ENCODE measurements at places on chromosomes 3 and 15.

DNA sequence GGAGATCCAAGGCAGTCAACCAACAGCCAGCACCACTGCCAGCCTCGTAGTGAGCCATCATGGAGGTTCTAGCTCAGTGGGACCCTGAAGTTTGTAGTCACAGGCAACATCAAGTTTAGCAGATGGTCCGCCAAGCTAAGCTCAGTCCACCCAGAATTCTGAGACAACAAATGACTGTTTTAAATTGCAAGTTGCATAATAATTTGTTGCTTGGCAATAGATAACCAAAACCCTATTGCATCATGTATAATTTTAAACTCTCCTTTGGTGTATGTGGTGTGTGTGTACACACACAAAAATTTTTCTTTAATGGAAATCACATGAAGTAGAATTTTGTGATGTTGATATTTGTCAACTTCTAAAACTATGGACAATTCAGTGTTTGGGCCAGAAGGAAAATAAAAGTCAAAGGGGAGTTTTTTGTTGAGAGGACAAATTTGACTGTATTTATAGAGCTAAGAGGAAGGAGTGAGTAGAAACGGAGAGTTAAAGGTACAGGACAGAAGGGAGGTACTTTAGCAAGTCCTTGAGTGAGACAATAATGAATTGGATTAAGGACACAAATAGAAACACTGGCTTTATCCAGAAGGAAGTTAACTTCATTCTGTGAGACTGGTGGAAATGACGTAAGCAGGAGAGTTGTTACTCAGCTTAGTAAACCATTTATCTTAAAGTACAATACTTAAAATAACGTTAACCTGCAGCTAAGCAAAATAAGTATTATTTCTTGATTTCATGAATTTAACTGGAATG lies 83.6 kb downstream of the NCEH1 start:
- DNase-seq, result no peak

GRCh38 chr3:157441102-157441624 lies 4.5 kb downstream of the PTX3 start:
- DNase-seq, result no peak

DNA sequence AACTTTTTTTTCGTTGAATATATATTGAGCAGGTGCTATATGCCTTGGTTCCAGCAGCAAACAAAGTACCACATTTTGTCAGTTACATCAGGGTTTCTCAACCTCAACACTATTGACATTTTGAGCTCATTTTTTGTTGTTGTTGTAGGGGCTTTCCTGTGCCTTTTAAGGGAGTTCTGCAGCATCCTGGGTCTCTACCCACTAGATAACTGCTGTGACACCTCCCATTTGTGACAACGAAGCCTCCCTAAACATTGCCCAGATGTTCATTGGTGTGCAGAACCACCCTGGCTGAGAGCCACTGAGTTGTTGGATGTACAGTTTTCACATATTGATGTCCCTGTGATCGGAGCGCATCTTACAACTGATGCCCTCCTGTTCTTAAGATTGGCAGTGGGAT lies 382.6 kb downstream of the PTPRG start:
- DNase-seq, result no peak

DNA sequence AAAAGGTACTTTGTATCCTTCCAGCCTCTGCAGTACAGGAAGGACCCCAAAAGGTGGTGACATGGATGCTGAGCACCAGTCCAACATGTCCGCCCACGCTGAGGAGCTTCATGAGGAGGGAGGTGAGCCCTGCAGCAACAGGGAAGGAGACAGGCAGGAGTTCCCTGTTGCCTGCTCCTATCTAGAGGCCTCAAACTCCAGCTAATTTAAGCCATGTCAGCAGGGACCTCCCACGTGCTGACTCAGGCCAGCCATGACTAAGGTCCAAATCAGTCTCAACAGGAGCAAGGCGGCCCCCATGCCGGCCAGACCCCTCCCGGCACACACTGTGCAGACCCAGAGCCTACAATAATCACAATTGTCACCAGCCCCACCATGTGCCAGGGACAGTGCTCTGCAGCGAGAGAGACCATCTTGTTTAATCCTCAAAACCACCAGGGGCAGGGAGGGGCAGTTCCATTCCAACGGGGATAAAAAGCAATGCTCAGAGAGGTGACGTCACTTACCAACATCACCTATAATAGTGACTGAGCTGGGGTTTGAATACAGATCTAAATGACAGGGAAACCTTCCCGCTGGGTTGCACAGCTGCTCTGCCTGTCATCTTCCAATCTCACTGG lies 54.5 kb upstream of the GATA2 start:
- DNase-seq, result no peak

GRCh38 chr15:51830276-51830806 lies 888 bp downstream of the TMOD3 start:
- peak; percentile 36 for DNase-seq

DNA sequence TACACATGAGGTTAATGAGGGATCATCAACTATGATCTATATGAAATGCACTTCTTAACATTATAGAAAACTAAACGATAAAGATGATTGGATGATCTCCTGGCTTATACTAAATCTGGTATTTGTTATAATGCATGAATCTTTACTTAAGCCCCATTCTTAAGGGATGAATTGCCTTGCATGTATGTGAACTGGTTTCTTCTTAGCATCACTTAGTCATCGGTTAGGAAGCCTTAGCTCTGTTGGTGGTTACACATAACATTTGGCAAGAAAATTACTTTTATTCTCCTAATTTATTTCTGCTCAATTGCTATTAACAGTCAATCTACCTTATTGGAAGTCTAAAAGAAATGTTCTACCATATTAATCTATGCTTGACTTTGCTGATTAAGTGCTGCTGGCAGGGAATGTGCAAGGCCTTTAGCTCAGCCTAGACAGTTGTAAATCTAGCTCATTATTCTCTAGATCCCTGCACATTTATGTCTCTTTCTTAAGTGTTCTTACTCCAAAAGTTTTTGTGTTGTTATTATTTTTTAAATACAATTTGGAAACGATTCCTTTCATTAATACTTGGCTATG lies 356.0 kb downstream of the ZPLD1 start:
- DNase-seq, result no peak

DNA sequence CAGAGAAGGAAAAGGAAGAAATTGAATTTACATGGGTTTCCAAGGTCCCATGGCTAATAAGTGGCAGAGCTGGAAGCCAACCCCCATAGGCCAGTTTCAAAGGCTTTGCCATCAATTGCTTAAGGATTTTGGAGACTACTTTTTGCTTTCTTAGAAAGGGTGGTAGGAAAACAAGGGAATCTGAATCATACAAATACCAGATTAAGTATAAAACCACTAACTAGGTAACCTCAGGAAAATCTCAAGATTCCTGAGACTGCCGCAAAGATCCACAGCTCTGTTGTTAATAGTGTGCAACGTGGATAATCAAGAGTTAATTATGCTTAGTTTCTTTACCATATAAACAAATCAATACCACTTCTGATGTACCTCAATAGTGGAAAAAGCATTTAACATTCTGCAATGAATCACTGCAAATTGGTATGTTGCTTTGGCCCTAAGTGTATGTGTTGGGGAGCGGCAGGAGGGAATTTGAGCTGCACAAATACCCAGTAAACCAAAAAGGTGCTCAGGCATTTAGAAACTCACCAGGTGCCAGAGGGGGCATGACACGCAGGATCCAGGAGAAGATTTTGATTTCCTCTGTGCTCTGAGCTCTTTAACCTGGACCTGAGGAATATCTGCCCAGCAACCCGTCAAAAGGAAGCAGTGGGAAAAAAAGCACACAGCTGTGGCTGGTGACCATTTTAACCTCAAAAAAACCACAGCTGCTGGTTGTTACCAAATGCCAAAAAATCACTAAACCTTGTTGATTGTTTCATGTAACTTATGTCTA lies 22.0 kb downstream of the AADAC start:
- no peak for DNase-seq

- DNase-seq, result no peak
Measured at GRCh38 chr3:14405360-14406238, 3.2 kb downstream of the SLC6A6 start.

GRCh38 chr3:19596408-19596807 lies 337.6 kb downstream of the EFHB start:
- DNase-seq, result no peak

- DNase-seq, result no peak
Measured at GRCh38 chr3:119388577-119388976, 74.8 kb downstream of the TMEM39A start.

- no peak for DNase-seq
Measured at GRCh38 chr15:74336061-74337005, 31.1 kb downstream of the CYP11A1 start.

DNA sequence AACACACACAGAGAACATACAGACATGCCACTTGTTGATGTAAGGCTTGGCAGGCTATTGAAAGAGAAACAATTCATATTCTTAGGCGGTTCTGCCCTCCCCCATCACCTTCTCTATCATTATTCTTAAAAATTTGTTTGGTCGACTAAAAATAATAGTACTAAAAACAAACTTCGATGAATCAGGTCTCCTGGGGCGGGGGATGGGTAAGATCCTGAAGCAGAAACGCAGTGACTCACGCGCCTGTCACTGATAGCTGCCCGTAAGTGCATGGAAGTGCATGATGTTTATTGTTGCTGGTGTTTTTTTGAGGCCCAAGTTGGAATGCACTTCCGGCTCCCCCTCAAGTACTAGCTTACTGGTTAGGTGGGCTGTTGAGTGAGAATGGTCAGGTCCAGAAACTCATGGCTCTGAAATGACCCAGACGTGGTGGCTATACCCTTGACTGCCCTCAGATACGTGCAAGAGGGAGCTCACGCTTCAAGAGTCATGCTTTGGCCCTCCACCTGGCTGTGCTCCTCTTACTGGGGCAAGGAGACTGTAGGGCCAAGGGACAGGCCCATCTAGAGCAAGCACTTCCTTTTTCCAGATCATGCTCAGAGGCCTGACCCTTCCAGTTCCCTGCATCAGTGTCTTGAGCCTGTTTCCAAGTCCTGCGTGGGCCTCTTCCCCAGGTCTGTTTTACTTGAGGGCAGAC lies 10.9 kb downstream of the SMAD3 start:
- no peak for DNase-seq

DNA sequence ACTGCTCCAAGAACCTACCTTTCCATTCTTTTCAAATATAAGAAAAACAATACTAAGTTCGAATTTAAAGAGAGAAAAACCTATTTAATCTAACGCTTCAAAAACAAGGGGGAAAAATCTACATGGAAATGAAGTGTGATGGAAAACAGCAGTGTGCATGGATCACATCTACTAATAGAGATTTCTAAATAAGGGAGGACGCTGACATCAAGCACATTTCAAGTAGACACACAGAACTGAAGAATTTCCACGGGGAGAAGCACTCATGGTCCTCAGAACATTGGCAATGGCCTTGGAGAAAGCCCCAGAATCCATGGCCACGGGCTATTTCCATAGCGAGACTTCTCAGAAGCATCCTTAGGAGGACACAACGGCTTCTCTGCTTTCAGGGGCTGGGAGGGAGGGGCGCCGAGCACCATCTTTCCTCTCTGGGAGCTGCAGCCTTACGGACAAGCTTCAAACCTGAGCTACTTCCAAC lies 1.0 kb downstream of the TASOR start:
- no peak for DNase-seq

DNA sequence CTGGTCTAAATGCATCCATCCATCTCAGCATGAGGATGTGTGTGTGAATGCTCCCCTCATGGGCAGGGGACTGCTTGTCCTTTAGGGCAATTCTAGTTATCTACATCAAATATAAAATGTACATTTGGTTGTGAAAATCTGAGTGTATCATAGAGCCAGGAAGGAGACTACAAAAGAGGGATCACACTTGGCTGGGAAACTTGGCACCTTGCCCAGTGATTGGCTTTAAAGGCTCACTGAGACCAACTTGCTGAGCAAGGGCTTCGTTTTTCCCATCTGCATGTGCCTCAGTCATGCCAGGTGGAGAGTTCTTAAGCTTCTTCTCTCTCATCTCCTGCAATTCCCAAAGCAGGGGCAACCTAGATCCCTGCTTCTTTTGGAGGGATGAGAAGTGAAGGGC lies 5.2 kb downstream of the CAPN3 start:
- peak; percentile 15 for DNase-seq

GRCh38 chr3:68515237-68515636 lies 417.1 kb downstream of the TAFA4 start:
- DNase-seq, result no peak

DNA sequence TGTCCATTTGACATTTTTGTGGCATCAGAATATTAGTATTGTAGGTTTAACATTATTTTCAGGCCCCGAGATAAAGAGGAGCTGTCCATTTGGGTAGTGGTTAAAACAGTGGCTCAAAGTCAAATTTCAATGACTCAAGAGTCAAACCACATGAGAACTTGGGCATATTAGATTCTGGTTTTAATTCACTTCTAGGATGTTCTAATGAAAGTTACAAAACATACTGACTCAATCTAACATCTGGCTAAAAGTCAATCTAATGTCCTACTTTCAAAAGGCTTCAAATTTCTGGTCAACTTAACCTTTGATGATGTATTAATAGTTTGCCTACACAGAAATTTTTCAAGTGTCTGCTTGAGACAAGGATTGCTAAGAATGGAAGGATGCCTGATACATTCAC lies 112.4 kb downstream of the ABI3BP start:
- no peak for DNase-seq

- no peak for DNase-seq
Measured at GRCh38 chr15:87954793-87955192, 301.7 kb downstream of the NTRK3 start.

GRCh38 chr3:6180171-6180570 lies 680.7 kb upstream of the GRM7 start:
- DNase-seq, result no peak

GRCh38 chr3:98972720-98973119 lies 71.2 kb upstream of the DCBLD2 start:
- no peak for DNase-seq

GRCh38 chr15:80179025-80179759 lies 26.4 kb downstream of the FAH start:
- DNase-seq, result no peak

DNA sequence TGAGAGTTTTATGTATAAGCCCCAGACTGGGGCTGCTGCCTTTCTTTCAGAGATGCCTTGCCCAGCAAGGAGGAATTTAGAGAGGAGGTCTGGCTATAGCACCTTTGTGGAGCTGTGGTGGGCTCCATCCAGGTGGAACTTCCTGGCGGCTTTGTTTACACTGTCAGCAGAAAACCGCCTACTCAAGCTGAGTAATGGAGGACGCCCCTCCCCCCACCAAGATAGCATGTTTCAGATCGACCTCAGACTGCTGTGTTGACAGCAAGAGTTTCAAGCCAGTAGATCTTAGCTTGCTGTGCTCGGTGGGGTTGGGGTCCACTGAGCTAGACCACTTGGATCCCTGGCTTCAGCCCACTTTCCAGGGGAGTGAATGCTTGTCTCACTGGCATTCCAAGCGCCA lies 155.6 kb downstream of the STXBP5L start:
- DNase-seq, result no peak

GRCh38 chr3:159779883-159780282 lies 208.8 kb upstream of the IL12A start:
- no peak for DNase-seq

GRCh38 chr3:185188816-185189215 lies 36.0 kb upstream of the C3orf70 start:
- no peak for DNase-seq

Measured in globus pallidus (tissue), 1 donor.